ENCODE measurements at places on chromosomes 5 and 9. TPM values are rescaled to one million over a fixed set of nuclear protein-coding genes. Genes with fewer than 3 reads are reported as not detected.

DNA sequence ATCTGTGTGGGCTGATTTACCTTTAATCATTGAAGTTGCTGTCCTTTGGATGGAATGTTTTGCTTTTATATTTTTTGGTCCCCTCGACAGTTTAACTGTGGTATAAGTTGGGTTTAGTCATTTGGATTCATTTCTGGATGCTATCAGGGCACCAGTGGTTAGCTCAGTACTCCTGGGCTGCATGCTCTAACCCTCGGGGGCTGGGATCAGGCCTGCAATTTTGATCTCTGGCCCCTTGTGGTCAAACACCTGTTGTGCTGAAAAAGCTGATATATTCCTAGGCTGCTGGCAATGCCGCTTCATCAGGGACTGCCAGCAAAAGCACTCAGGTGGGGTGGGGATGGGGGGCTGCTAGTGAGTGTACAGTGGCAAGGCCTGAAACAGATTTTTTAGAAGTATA is 440.4 kb upstream of the RIOK2 start:
- no peak for DNase-seq

GRCh38 chr5:24616566-24616965 is 28.2 kb downstream of the CDH10 start:
- no peak for DNase-seq

DNA sequence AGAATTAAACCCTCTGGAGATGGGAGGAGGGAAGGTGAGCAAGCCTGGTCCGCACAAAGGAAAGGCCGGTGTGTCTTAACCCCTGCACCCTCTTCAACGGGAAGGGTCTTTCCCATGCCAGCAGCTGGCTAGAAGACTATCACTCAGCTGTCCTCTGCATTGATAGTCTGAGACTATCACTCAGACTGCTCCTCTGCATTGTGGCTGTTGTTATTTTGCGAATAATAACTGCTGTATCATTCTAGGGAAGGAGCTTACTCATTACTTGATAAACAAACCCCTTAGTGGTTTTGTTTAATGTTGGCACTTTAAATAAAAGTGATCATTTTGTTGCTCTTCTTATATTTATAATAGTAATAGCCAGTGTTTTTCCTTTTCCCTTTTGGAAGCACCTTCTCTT is 8.1 kb downstream of the TRIP13 start:
- no peak for DNase-seq

GRCh38 chr5:1363160-1363559 is 18.3 kb upstream of the CLPTM1L start:
- DNase-seq, result no peak

- no peak for DNase-seq
These were observed 7.3 kb downstream of the PDGFRB start for GRCh38 chr5:150148117-150148927.

DNA sequence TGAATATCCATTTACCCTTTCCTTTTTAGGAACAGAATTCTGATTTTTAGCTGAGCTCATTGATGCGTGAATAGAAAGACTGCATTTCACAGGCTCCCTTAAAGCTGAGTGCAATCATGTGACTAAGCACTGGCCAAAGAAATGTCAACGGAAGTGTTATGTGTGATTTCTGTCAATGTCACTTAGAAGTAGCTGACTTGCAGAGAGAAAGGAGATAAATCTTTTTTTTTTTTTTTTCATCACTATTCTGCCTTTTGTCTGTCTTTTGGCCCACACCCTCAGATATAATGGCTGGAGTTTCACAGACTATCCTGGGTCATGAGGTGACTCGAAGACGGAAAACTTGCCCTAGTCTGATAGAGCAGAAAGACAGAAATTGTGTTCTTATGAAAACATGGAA is 39.3 kb upstream of the SLC27A6 start:
- DNase-seq, result no peak

DNA sequence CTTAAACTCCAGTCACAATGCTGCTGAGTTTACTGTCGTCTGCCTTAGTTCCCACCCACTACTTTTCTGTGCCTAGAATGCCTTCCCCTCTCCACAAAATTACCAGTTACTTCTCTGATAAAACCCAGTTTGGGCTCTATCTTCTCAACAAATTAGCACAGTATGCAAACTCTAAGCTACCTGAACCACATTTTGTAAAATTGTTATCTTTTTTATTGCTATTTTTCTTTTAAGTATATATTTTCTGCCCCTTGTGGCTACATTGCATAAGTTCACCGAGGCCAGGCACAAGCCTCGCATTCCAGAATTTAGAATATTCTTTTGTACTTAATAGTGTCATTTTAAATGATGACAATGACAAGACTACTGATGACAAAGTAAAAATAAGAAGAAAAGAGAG is 60.0 kb downstream of the POU5F2 start:
- no peak for DNase-seq

DNA sequence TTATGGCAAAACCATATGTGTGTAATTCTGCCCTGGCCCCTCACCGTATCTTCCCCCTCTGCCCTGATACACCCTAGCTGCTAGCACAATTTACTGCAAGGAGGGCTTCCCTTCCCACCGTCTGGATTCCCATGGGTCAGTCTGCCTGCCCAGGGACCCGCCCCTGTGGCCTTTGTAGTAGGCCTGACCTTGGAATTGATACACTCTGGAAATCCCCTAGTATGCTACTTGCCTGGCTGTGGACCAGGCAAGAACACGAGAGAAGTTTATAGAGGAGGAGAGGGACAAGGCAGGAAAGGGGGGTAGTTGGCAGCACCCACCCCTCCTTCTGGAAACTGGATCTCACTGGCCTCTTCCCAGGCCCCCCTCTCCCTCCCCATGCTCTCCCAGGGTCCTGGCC is 115.8 kb upstream of the CCL21 start:
- DNase-seq, result no peak

GRCh38 chr9:136656795-136657611 is 5.7 kb upstream of the EGFL7 start:
- DNase-seq, result peak; percentile 56

- DNase-seq, result no peak
These were observed 17.8 kb downstream of the MED10 start for GRCh38 chr5:6360323-6361072.

FAM120A gene
- total RNA-seq, result 74.6 TPM

MYOZ3 gene
- 0.22 TPM for total RNA-seq

GLRA1 gene
- not detected for total RNA-seq

TMEM250 gene
- 34.0 TPM for total RNA-seq

COL15A1 gene
- not detected for total RNA-seq

ECM2 gene
- total RNA-seq, result not detected

Data from lung microvascular endothelial cell (primary cell).